GM12864 (cell line): ENCODE measurements at places on chromosomes 1 and 21.

DNA sequence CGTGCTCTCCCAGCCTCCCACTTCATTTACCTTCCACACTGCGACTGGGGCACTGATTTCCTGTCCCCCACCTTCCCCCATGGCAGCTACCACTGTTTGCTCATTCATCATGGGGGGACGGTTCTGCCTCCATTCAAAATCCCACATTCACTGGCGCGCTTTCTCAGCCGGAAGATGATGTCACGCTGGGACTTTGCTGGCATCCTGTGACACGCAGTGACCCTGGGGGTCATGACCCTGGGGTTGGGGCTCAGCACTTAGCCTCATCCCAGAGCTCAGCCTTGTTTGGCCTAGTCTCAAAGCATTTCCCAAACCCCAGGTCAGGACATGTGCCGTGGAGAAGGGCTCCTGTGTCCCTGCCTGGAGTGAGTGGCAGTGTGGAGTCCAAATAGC lies 582 bp upstream of the KCNAB2 start:
- DNase-seq, result no peak

DNA sequence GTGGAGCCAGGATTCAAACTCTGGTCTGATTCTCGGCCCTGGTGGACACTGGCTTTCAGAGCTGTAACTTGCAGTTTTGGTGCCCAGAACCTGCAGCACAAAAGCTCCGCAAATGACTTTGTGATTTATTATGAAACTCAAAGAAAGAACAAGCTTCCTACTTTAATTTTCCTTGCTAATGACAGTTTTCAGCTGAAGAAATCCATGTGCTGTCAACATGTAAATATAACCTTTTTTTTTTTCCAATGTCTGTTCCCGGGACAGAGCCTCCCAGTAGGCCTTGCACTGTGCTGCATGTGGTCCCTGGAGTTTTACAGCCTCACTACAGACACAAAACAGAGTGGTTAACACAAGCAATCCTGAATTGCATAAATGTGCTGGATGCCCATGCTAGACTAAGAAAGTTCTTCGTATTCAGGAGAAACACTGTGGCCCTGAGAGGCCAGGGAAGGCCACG lies 62.3 kb upstream of the ANGPTL1 start:
- no peak for DNase-seq

GRCh38 chr1:224554620-224555259 lies 61.4 kb upstream of the CNIH3 start:
- no peak for DNase-seq

GRCh38 chr1:24392982-24393650 lies 20.5 kb downstream of the STPG1 start:
- DNase-seq, result no peak

DNA sequence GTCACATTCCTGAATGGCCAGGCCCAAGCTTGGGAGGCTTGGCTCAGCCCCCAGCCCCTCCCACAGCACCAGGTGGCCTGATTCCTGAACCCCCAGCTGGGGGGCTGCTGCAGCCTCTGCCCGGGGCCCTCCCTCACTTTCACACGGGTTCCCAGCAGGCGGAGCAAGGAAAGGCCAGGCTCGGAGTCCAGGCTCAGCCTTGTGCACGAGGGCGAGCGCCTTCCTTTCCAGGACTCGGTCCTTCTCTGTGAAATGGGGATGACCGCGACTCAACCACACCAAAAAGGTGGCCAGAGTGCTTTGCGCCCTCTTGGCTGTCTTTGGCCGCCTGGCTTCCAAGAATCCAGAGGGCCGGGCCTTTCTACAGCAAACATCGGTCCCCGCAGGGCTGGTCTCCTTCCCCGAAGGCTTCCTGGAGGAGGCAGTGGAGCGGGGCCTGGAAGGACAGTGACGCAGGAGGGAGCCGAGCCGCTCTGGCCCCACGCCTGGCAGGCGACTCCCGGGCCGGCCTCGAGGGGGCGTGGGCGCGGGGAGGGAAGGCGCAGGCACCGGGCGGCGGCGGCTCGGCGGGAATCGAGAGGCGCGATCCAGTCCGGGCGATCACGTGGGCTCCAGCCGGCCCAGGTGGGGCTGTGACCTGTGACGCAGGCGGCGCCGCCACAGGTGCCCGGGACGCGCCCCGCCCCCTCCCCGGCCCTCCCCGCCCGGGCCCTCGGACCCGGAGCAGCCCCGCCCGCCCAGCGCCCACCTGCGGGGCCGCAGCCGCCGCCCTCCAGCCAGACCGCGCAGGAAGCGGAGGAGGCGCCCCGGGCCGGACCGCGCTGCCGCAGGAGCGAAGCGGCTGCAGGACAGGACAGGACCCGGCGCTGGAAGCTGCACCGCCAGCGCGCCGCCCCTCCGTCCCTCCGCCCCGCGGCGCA lies at the start of gene ARHGEF16:
Gene ARHGEF16, plus strand, starts transcription at position 775 of the 920 bp plus-strand sequence. CDS start 8,420 bp downstream, outside the sequence.
- no peak for DNase-seq

GRCh38 chr1:171267391-171267790 lies 19.1 kb downstream of the FMO1 start:
- no peak for DNase-seq
